Activated naive CD8-positive, alpha-beta T cell treated with anti-CD3 and anti-CD28 coated beads, Interleukin-2, amount 50 U/mL, for 16 hours (primary cell): ENCODE measurements at places on chromosomes 16 and 17.

DNA sequence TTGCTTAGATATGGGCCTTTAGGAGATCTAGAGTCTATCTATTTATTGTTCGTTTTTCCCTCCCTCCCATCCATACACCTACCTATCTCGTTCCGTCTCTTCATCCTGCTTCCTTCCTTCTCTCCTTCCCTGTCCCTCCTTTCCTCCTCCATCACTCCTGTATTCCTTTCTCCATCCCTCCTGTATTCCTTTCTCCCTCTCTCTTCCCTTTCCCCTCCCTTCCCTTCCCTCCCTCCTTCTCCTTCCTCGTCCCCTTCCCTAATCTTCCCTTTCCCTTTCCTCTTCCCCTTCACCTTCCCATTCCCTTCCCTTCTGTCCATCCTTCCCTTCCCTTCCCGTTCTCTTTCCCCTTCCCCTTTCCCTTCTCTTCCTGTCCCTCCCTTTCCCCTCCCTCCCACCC lies 10.6 kb downstream of the GP2 start:
- DNase-seq: no peak

DNA sequence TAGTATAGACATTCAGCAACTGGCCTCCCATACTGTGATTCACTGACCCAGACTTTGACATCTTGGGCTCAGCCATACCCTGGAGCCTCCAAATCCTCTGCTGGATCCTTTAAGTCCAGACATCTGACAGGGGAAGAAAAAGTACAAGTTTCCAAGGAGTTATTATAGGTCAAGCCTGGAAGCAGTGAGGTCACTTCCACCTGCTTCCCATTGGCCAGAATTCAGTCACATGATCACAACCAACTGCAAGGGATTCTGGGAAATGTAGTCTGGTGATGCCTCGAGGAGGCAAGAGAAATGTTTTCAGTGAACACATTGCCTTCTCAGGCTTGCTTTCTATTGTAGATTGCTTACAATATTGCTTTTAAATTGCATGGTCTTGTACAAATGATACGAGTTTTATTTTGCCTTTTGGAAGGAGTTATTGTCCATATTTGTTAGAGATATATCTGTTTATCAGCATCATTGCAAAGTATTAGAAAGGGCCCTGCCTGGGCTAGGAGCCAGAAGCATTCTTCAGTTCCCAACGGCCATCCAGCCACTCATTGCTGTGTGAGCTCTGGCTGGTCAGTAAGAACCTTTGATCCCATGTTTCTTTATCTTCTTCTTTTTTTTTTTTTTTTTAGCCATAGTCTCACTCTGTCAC lies 696.9 kb downstream of the WWOX start:
- DNase-seq: no peak

- no peak for DNase-seq
Observed at GRCh38 chr17:4142107-4142900, 526 bp downstream of the ZZEF1 start.

DNA sequence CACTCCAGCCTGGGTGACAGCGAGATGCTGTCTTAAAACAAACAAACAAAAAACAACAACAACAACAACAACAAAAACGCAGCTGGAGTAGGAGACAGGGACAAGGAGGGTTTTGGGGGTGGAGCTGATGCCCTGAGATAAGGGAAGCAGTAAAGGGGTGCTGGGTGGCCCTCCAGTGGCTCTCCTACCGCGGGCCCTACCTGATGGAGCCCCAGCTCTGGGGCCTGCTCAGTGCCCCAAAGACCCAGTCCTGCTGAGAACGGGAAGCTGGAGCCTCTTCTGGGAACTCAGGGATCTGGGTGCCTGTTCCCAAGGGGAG lies 21.3 kb upstream of the NAGS start:
- DNase-seq: no peak

GRCh38 chr16:79182616-79183015 lies 417.9 kb downstream of the MAF start:
- DNase-seq: no peak

GRCh38 chr16:83878838-83879237 lies 20.1 kb upstream of the MLYCD start:
- DNase-seq: no peak

DNA sequence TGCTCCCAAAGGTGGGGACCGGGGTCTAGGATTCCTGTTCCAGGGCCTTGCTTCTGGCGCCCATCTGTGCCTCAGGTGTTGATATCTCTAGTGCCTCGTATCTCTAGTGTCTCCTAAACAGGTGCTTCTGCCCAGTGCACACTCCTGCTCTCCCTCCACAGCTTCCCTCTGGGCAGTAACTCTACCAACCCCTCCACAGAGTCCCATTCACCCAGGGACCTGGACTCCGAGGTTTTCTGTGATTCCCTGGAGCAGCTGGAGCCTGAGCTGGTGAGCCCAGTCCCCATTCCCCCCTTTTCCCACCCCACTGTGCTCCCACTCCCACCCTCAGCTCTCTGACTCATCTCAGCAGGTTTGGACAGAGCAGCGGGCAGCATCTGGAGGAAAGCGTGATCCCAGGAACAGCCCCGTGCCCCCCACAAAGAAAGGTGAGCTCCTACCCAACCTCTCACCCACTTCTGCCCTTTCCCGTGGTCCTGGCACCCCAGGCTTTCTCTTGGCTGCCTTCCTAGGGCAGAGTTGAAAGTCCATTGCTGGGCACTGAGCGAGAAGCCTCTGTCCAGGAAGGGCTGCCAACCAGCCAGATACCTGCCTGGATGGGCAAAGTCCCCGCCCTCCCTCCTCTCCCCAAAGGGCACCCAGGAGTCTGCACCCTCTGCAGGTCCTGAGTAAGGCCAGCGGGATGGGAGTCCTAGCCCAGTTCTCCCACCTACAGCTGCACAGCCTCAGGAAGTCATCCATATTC lies 2.2 kb downstream of the ACBD4 start:
- no peak for DNase-seq
